Activated CD8-positive, alpha-beta memory T cell treated with anti-CD3 and anti-CD28 coated beads for 24 hours (primary cell): ENCODE measurements at places on chromosomes 7 and 10.

DNA sequence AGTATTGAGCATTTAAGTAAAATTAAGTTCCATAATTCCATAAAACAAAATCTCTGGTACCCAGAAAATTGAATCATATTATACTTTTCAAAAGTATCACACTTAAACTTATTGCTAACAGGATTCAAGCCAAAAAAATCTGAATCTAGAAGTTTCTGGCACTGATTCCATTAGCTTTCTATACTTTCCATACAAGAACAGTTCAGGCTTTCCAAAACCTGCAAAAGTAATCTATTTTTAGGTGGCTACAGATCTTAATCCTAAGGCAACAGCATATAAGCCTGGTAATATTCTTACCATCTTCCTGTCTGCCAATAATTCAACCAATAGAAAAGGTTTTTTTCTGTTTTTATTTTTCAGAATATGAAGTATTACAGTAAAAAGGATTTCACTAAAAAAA is 185.0 kb downstream of the CRPPA start:
- no peak for DNase-seq

DNA sequence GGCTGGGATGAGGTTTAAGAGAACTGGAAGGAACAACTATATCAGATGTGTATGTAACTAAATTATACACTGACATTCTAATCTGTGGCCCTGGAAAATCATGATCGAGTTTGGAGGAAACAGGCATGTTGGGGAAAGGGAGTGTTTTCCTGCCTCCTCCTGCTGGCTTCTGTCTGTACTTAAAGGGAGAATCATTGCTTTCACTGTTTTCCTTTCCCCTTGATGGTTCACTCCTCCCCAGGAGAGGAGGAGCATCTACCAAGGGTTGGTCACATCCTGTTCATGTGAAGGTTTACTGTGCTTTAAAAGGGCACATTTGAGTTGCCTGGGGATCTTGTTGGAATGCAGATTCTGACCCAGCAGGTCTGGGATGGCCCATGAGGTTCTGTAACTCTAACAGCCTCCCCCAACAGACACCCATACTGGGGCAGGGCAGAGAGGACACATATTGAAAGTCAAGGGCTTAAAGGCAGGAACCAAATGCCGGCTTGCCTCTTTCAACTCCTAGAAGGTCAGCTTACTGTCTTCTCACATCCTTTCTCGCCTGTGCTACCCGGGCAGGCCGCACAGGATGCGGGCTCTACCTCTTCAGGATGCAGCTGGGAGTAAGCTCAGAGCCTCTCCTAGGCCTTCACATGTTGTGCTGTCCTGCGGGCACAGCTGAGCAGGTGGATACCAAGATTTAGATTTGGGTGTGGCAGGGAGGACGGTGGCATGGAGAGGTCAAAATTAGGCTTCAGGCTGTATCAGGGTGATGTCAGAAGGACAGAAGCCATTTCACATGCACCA is 694.8 kb downstream of the KCNMA1 start:
- no peak for DNase-seq

- DNase-seq: no peak
Measured at GRCh38 chr10:52752801-52753445, 19.7 kb downstream of the MBL2 start.

DNA sequence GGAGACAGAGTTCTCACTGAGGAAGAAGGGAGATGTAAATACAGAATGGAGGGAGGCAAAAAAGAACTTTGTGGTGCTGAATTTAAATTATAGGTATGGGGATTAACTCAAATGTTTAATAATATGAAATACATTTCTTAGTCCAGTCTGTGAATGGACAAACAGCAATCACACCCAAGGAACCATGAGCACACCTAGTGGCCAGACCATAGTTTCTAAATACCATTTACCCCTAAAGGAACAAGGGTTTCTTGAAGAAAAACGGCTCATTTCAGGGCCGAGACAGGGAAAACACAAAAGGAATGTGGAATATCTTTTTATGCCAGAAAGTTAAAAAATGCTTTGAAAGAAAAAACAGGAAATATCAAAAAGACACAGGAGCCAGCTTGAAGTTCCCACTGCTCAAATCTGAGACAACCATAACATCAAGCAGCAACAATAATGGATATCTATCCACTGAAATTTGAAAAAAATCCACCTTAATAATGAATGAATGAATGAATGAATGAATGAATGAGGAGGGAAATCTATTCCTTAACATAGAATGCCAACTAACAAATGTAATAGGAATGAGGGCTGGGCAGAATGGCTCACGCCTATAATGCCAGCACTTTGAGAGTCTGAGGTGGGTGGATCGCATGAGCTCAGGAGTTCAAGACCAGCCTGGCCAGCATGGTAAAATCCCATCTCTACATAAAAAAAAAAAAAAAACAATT is 8.6 kb downstream of the IPMK start:
- no peak for DNase-seq

- DNase-seq: no peak
Measured at GRCh38 chr7:82162289-82162688, 281.3 kb downstream of the CACNA2D1 start.

DNA sequence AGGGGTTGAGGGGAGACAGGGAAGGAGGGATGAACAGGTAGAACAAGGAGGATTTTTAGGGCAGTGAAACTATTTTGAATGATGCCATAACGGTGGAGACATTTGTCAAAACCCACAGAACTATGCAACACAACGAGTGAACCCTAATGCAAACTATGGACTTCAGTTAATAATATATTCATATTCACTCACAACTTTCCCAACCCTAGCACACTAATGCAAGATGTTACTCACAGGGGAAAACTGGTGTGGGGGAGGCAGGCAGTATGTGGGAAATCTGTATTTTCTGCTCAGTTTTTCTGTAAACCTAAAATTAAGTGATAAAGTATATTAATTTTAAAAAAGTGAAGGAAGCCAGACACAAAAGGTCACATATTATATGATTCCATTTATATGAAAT is 17.3 kb downstream of the GNA12 start:
- no peak for DNase-seq

- DNase-seq: no peak
Measured at GRCh38 chr7:141313896-141314295, 237.3 kb upstream of the AGK start.

DNA sequence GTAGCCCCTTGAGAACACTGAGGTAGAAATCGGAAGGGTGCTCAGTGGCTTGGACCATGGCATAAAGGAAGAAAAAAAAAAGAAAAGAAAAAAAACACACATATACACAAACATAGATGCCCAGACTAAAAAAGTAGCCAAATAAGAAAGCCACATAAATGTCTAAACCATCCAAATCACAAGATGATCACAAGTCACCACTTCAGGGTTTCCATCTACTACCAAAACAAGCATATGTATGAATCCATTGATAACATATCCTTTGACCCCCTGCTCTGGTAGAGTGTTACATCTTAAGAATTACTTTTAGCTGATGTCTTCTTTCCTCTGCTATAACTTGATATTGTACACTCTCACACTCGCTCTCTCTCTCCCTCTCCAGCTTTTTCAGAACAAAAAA is 245.9 kb downstream of the AHR start:
- DNase-seq: no peak

DNA sequence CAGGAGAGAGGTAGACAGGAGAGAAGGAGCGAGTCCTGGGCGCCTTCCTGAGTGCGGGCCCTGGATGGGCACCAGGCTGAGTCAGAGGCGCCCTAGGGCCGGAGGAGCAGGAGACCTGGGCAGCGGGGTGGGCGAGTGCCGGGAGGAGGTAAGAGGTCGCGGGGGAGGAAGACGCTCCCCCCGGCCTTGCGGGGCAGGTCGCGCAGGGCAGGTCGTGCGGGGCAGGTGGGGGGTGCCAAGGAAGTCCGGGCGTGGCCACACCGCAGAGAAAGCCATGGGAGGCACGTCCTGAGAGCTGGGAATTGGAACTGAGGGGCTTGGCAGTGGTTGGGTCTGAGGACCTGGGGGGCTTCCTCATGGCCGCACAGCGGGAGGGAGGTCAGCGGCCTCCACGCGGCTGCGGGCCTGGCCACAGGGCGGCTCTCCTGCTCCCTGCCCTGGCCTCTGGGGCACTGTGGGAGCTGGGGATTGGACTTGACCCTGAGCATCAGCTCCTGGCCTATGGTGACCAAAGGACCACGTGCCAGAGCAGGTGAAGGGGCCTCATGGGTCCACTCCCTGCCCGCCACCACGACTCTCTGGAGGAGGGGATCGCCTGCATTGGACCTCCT is 935 bp downstream of the MMP21 start:
- no peak for DNase-seq

DNA sequence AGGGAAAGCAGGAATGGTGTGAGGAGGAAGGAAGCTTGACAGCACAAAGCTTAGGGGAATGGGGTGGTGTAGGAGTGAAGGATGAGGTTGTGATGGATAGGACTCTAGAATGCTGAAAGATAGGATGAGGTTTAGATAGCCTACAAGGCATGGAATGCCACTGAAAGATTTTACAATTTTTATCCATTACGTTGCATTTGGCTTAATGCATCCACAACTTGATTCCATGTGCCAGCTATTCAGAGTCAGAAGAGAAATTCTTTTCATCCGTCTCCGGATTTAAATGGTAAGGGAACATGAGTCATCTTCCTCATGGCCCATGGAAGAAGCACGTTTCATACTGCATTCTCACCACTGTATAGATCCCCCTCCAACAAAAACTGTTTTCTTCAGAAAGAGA is 212.4 kb upstream of the BMPER start:
- no peak for DNase-seq

- no peak for DNase-seq
Measured at GRCh38 chr10:33095867-33096815, 138.1 kb upstream of the ITGB1 start.

- no peak for DNase-seq
Measured at GRCh38 chr10:124867304-124867703, 65.7 kb downstream of the ABRAXAS2 start.

- no peak for DNase-seq
Measured at GRCh38 chr7:133641436-133641835, 388.6 kb downstream of the EXOC4 start.

- no peak for DNase-seq
Measured at GRCh38 chr7:101747879-101748345, 69.5 kb upstream of the CUX1 start.

DNA sequence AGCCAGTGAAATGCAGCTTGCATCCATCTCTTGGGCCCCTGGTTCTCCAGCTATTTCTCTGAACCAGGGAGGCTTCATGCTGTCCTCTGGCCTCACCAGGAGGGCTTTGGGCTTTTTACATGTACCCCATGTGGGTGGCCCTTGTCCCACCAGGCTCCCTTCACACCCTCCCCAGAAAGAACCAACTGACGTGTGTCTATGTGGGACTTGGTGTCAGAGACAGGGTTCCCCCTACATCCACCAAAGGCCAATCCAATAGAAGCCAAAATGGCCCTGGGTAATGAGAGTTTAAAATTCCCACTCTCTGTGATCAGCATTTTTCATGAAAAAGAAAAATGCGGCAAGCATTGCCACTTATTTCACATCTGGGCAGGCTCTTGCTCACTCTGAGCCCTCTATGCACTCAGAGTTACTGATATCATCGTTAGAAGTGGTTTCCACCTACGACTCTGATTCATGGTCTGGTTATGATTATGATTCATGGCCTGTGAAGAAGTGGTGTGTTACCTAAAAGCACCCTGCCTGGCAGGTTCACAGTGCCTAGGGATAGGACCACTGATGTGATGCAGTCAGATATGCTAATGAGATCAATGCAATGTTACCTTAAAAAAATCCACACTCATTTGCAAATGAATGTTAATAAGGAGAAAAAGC is 133.5 kb downstream of the BUB3 start:
- peak; percentile 60 for DNase-seq

DNA sequence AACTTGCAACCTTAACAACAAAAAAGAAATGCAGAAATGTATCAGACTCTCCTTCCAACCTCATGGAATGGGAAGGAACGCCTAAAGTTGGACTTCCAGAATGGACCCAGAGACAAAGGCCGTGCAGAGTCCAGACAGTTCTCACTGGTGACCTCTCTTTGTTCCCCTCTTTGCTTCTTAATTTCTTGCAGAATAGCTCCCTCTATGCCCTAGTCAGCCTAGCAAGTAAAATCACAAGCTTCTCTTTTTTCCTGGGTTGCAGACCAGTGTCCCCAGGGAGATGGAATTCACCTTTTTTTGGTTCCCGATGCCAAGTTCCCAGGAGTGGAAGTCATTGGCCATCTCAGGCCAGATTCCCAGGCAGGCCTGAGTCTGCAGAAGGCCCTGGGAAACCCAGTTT is 278.0 kb downstream of the CCSER2 start:
- no peak for DNase-seq

- no peak for DNase-seq
Measured at GRCh38 chr7:19572566-19572965, 136.3 kb downstream of the POLR1F start.

GRCh38 chr7:28381466-28381865 is 30.9 kb upstream of the CREB5 start:
- no peak for DNase-seq

DNA sequence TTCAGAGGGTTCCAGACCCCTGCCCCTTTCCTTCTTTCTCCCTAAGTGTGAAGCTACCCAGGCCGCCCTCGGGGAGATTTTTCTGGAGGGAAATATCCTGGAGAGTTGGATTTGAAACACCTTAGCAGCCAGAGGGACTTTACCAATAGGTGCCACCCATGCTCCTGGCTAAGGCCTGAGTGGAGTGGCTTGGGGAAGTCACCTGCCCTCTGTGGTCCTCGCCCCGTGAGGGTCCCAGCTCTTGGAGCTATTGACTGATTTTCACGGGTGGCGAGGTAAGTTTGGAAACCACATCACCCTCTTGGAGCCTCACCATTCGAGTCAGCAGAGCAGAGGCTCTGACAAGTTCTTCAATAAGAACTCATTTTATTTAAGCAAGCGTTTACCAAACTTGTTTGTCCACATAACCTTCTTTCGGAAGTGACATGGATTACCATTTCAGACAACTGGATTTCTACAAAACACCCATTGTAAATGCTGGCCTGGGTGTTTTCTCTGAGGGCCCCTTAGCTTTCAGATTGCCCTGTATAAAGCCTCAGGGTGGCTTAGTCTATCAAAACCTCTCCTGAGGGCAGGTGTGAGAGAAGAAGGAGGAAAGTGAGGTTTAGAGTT is 20.4 kb downstream of the AQP1 start:
- DNase-seq: no peak

GRCh38 chr7:39926111-39926510 is 23.9 kb upstream of the CDK13 start:
- DNase-seq: no peak

DNA sequence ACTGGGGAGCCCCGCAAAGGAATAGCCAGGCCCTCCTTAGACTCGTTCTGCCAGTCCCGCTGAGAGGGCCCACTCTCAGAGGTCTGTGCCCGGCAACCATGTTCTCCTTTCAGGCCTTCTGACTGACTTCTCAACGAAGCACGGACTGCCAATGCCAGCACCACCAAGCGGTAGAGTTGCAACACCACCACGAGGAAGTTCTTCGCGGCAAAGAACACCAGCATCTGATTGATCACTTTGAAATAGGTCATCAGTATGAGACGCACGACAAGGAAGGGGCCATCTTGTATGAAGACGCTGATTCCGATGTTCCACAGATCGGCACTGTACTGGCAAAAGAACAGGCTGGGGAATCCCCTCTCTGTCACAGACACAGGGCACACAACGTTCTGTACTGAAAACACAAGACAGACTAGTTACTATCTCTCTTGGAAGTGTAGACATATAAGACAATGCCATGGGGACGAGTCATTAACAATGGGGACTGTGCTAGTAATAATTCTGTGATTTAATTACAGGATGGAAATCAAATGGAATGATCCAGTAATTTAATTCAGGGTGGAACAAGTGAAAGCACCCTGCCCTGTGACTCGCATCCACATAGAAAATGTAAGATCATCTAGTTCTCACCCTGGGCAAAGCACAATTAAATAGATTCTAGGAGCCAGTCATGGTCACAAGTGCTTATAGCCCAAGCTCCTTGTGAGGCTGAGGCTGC is 42.7 kb downstream of the TMEM26 start:
- DNase-seq: no peak
